ENCODE measurements at places on chromosomes 3 and 15.

DNA sequence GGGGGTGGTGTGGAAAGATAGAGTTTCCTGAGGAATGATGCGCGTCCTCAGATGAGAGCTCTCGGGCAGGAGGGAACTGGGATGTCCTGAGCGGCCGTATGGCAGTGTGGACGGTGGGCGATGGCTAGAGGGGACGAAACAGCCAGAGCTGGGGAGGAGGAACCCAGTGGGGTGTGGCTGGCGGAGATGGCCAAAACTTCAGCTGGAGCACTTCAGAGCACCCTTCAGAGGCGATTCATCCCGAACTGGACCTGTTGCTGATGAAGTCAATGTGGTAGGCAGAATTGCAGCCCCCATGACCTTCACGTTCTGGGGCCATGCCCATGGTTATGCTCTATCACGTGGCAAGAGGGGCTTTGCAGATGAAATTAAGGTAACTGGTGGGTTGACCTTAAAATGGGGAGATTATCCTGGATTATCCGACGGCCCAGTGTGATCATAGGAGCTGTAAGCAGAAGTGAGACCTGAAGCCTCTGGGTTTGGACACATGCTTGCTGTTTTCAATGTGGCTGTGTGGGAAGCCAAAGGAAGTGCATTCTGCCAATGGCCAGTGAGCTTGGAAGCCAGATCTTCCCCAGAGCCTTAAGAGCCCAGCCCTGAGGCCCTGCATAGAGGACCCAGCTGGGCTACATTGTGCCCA is 52.3 kb downstream of the ATP1B3 start:
- DNase-seq = no peak

GRCh38 chr3:194080436-194080835 is 55.5 kb upstream of the HES1 start:
- DNase-seq = no peak

DNA sequence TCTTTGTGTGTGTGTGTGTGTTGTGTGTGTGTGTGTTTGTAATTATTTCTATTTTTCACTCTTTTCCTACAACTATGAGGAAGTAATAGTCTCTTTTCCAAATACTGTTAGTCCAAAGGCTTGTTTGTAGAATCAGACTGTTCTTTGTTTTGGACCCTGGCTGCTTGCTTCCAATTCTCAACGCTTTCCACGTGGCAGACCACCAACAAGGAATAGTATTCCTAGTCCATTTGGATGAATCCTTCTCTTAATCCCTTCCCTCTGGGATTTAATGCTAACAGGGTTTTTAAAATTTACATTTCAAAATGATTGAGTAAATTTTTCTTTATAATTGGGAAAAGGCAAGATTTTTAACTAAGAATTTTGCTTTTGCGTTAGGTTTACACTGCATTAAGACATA is 62.7 kb downstream of the ADAMTSL3 start:
- no peak for DNase-seq

- no peak for DNase-seq
Measured at GRCh38 chr3:128573707-128574162, 76.9 kb downstream of the RPN1 start.

- DNase-seq = no peak
Measured at GRCh38 chr15:24078310-24079029, 391.4 kb upstream of the NDN start.

DNA sequence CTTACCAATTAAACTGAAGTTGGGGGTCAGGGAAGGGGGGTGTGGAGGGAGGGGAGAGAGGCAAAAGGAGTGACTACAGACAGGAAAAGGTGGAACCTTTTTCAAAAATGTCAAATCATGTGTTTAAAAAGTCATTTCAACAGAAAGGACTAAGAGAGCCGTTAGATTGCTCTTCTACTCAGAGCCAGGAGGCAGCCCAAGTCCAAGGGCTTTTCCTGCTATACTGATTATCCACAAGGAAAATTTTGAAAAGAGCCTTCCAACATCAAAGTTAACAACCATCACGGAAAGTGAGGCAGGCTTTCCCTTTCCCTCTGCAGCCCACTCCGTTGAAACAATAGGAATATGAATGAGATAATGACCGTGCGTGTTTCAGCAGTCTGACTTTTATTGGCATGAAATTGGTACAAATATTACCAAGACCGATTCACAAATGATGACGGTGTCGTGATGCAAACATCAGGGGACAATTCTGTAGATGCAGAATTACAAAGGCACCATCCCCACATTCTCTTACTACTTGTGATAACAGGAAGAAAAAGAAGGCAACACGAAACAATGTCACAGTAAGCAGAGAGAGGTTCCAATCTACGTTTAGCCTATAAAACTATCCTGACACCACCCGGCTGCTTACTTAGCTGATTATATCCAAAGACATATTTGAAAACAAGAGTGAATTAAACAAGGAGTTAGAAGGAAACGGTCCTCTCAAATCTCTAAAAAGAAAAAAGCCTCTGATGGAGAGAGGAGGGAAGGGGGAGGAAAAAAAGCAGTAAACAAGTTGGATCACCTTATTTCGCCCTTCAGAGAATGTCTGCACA is 453.7 kb downstream of the FOXP1 start:
- no peak for DNase-seq

- DNase-seq = no peak
Measured at GRCh38 chr3:106276755-106277612, 408.2 kb upstream of the CBLB start.

DNA sequence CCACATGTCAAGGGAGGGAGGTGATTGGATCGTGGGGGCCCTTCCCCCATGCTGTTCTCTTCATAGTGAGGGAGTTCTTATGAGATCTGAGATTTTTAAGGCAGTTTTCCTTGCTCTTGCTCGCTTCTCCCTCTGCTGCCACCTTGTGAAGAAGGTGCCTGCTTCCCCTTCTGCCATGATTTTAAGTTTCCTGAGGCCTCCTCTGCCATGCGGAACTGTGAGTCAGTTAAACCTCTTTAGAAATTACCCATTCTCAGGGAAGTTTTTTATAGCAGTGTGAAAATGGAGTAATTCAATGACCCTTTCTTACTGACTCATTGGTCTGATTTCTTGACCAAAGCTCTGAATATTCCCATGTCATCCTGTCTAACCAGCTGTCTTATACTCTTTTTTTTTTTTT is 484.4 kb upstream of the TPRG1 start:
- no peak for DNase-seq

DNA sequence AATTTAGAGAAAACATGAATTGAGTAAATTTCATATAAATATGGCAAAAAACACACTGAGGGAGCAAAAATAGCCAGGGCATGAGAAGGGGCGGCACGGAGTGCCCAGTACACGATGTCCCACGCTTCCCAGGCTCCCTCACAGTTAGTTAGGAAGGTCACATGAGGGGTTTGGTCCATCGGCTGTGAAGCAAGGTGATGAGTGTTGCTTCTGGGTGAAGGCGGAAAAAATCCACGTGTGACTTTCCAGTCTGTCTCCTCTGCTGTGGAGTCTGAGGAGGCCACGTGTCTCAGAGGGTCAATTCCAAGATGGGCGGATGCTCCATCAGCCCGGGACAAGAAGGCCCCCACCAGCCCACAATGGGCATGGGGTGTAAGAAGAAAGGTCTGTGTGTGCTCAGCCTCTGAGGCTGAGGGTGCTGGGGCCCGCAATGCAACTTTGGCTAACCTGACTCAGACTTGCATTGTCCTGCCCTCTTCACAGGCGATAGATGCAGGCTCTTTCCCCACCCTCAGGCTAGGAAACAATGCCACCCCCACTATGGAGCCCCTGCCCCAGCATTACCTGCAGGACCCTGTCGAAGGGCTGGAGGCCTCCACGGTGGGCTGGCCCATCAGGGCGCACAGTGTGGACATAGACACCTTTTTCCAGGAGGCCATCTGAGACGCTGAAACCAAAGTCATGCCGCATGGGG is 45.7 kb downstream of the GRIP2 start:
- DNase-seq = no peak

DNA sequence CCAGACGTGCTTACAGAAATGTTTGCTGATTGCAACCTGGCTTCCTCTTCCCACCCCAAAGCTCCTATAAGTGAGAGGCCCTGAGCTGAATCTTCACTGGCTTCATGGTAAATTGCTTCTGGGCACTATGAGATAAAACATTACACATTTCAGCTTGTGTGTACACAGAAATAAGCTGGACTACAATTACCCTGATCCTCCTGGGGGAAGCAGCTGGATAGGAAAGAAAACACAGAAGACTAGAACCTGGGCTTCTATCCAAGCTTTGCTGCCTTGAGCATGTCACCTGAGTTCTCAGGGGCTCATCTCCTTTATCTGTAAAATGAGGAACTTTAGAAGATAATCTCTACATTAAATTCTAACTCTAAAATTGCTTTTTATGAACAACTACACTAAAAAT is 40.3 kb downstream of the THBS1 start:
- DNase-seq = no peak

- DNase-seq = no peak
Measured at GRCh38 chr15:74828835-74829234, 2.4 kb downstream of the CPLX3 start.

GRCh38 chr15:74322558-74323180 is 44.8 kb downstream of the CYP11A1 start:
- DNase-seq = peak; percentile 64

DNA sequence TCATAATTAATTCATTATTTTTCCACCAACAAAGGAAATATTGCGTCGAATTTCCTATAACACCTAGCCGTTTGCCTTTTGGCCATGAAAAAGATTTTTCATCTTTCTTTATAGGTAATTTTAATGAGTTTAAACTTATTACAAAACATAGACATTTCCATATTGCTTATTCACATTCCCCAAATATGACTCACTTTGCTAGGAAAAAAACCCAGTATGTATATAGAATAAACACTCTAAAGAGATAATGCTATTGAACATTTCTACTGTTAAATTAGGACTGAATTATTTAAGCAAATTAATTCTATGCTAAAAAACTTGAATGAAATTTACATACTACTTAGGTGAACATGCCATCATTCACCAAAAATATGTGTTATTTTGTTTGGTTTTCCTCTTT is 16.2 kb downstream of the ZPLD1 start:
- DNase-seq = no peak

DNA sequence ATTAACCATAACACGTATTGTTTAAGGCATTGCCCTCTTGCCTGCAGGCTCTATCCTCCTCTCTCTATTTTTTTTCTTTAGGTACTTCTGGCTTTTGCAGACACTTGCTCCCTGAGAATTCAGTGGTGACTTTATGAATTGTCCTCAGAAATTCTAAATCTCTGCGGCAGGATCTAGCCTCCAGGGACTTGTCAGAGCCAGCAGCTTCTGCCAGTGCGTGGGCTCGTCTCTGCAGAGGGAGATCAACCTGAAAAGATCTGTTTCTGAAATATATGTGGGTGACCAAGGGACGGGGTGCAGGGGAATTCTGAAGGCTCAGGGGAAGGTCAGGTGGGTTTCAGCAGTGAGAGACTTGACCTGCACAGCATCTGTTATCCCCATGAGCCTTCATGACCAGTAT is 326.1 kb upstream of the LRRFIP2 start:
- no peak for DNase-seq

- DNase-seq = peak; percentile 40
Measured at GRCh38 chr3:47512416-47513124, 942 bp downstream of the ELP6 start.

- no peak for DNase-seq
Measured at GRCh38 chr3:57980416-57980815, 27.8 kb upstream of the FLNB start.

DNA sequence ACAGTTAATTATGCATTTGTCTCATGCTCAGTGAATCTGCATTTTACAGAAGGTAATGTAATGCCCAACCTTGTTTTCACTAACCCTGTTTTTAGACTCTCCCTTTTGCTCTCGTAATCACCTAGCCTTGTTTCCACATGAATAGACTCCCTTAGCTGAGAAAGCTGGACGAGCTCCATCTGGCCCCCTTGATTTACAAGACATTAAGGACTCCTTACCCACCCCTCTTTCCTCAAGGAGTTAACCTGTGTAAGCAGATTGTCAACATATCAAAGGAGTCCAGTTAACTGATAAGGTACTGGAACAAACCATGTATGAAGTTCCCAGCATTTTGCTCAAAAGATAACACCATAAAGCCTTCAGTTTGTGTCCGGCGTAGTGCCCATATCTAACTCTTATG is 99.6 kb downstream of the VPS8 start:
- DNase-seq = no peak

GRCh38 chr15:89322822-89323221 is 11.8 kb downstream of the POLG start:
- no peak for DNase-seq

DNA sequence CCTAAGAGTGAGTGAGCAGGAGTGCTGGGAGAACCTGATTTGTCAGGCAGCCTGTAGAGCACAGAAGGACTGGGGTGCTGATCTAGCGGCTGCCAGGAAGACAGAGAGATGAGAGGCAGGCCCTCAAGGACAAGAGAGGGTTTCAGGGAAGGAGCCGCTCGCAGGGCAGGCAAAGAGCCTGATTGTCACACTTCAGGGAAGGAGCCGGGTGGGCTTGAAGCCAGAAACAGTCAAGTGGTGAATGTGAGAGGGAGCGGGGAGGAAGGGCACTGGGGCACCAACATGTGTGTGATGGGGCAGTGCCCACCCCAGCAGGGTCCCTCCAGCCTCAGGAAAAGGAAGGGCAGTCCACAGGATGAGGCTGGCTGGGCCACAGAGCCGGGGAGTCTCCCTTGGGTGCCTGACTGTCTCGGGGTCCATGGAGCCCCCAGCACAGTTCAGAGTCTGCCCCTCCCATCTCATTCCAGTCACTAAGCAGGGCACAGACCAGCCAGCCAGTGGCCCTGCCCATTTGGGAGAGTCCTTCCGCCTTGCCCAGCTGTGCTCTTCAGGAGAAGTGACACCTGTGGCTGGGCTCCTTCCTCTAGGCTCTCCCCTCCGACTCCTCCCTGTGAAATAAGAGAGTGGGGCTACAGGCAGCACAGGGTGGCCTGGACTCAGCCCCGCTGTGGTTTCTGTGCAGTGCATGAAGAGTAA is 148.6 kb downstream of the RAB11A start:
- no peak for DNase-seq
